T-helper 17 cell (primary cell): ENCODE measurements at places on chromosomes 12 and 14. TPM values are rescaled to one million over a fixed set of nuclear protein-coding genes. Genes with fewer than 3 reads are reported as not detected.

The NUDT14 gene
- 10.8 TPM for total RNA-seq

The CCDC177 gene
- not detected for total RNA-seq

The SERPINA4 gene
- total RNA-seq: not detected

The DRAM1 gene
- 3.1 TPM for total RNA-seq

The KRT83 gene
- total RNA-seq: not detected

The UNC119B gene
- total RNA-seq: 16.2 TPM

The AMDHD1 gene
- total RNA-seq: 0.47 TPM

The MGP gene
- not detected for total RNA-seq

The OASL gene
- total RNA-seq: 30.3 TPM

The JDP2 gene
- total RNA-seq: 0.86 TPM

The PZP gene
- total RNA-seq: not detected

The NTF3 gene
- total RNA-seq: not detected
